HAP-1 (cell line): ENCODE measurements at places on chromosomes 2 and 18.
A peak's percentile ranks its signal among the peaks of the same experiment; 100 is the strongest.

- DNase-seq, result no peak
Measured at GRCh38 chr18:53625997-53626599, 598.4 kb downstream of the MBD2 start.

DNA sequence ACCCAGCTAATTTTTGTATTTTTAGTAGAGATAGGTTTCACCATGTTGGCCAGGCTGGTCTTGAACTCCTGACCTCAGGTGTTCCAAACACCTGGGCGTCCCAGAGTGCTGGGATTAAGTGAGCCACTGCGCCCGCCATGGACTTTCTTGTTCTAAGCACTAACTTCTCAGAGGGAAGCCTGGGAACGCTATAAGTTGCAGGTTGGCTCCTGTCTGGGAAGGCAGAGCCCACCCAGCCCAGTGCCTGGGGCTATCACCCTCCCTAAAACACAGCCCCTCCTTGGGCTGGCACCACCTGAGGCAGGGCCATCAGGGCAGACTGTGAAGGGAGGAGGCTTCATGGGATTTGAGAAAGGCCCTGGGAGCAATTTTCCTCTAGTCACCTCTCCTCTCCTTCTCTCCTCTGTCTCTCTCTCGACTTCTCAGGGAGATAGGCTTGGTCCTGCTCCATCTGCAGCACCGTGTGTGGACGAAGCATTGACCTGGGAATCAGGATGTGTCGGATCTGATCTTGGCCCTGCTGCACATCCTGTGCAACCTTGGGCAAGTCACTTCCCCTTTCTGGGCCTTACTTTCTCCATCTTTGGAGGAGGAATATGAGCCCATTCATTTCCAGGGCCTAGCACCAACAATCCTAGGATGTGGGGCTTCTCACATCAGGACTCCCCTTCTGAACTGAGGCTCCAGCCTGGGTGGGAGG is 10.9 kb downstream of the PSD4 start:
- no peak for DNase-seq

DNA sequence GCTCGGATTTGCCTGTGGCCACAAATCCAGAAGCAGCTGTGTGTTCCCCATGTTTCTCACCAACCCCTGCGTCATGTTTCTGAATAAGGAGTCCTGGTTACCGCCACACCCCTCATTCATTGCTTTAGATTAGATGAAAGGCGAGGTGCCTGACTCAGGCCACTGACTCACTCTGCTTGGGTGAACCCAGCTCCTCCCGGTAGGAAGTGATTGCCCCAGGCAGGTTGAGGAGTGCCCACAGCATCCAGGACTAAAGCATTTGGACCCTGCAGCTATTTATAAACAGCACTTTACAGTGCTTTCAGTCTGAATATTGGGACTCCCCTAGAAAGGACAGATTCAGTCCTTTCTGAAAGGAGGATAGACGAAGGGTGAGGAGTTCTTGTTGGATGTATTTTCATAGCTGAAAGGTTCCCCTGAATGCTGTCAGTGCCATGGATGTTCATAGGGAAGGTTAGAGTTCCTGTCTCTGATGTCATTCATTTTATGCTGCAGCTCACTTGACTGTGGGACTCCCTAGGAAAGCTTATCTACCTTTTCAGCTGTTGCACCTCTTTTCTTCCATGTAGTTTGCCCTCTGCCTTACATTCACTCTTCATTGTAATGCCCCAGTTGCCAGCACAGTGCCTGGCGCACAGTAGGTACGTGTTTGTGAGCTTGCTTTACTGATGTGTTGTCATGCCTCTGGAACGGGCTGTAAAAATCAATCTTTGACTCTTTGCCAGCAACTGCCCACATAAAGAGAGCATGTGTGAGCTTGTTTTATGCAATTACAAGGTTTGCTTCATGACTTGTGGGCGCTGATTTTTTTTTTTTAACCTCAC is 14.9 kb downstream of the ITGA6 start:
- DNase-seq, result peak; percentile 47

GRCh38 chr2:235458839-235459273 is 35.0 kb upstream of the AGAP1 start:
- no peak for DNase-seq

- DNase-seq, result peak; percentile 69
Measured at GRCh38 chr2:195318440-195319111, 338.4 kb upstream of the SLC39A10 start.

- DNase-seq, result no peak
Measured at GRCh38 chr18:39596221-39596620, 2030.6 kb upstream of the CELF4 start.

DNA sequence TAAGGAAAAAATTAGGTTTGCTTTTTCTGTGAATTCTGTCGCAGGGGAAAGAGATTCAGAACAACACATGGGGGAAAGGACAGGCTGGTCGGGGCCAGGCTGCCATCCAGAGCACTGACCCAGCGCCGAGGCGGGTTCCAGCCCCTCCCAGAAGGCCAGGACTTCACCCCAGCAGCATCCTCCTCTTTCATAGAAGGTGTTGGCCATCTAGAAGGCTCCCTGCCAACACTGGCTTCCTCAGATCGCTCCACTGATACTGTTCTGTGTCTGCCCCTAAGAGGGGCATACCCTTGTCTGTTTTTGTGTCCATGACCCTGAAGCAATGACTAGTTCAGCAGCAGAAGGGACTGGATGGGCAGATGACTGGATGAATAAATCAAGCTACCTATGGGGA is 144.5 kb downstream of the HDAC4 start:
- DNase-seq, result no peak

- no peak for DNase-seq
Measured at GRCh38 chr2:200406379-200406778, 99.9 kb downstream of the SPATS2L start.

DNA sequence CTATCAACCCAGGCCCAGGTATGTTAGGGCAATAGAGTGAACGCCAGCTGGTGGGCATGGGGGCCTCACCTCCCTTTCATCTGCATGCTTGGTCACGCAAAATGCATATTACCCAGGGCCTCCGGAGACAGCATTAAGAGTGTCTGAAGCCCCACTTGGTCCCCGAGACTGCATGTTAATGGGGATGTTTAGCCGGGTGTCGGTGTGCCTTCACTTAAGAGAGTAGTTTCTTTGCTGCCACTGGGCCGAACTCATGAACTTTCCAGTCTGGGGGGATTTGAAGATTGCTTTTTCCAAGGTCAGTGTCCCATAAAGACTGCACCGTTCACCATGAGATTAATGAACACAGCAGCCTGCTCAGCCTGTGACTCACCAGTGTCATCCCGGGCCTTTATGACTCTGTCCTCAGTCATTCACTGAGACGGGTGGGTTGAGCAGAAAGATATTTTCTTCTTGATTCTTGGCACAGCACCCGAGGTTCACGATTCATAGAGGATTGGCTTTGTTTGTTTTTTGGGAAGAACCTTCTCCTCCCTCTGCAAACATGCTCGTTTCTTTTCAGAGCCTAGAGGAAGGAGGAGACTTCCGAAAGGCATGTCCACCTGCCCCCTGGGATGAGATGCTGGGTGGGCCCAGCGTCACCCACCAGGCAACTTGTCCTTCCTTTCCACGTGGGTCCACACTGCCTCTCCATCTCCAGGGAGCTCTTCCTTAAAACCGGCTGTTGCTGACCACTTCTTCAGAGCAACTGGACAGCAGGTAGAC is 199.1 kb downstream of the GLI2 start:
- no peak for DNase-seq

GRCh38 chr2:214575030-214575429 is 164.2 kb downstream of the VWC2L start:
- no peak for DNase-seq

DNA sequence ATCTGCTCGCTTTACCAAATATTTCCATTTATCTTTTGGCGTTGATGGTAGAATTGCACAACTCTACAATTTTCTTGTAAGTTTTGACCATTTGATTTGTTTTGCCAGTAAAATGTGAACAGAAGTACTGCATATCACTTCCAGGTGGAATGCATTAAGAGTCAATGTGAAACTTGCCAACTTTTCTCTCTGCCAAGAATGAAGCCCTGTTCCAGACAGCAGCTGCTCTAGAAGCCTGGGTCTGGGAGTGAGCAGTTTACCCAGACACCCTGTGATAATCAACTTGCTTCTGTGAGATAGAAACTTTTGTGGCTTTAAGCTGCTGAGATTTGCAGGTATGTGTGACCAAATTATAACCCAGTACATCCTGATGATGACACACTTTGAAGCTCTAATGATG is 115.9 kb upstream of the SYT4 start:
- DNase-seq, result no peak

DNA sequence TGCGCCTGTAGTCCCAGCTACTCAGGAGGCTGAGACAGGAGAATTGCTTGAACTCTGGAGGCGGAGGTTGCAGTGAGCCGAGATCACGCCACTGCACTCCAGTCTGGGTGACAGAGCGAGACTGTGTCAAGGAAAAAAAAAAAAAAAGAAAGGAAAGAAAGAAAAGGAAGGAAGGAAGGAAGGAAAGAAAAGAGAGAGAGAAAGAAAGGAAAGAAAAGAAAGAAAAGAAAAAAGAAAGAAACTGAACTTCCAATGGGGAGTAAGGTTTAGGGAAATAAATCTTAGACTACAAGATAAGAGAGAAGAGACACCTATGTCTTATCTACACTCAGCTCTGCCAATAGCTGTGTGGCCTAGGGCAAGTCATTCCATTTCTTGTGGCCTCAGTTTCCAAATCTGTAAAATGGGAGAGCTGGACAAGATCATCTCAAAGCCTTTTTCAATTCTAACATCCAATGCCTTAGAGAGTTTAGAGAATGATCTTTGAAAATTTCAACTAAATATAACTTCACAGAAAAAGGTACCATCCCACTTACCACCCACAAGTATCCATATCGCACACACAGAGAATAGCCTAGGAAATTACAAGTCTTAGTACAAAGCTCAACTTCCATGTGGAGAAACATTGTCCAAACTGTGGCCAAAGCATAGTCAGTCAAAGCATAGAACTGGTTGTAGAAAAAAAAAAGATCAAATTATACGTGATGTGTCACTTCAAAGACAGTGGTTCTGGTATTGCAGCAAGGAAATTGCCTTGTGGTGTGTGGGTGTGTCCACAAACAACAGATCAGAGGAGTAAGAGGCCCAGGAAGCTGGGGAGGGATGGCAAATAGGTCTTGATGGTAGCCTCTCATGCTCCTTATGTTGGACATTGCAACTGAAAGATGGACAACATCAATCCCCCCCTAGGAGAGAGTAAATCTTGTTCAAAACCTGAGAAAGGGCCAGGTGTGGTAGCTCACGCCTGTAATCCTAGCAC is 42.4 kb downstream of the SLC14A2 start:
- no peak for DNase-seq

GRCh38 chr18:46167971-46168370 is 63.8 kb downstream of the HAUS1 start:
- no peak for DNase-seq

DNA sequence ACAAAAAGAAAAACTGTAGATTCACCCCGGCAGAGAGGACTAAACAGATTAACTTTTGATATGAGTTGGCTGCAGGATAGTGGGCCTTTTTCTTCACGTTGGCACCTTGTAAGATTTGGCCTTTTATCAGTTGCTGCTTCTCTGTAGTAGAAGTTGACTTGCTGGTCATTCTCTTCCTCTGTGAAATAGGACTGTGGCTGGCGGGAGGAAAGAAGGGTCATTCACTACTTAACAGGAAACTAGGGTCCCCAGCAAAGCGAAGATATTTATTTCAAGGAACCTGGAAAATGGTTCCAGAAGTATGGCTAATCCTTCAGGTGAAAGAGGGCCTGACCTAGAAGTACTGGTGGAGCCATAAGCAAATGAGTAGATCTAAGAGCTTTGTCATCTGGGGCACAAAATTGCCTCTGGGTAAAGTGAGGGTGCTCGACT is 383 bp upstream of the ATP5MC3 start:
- no peak for DNase-seq

DNA sequence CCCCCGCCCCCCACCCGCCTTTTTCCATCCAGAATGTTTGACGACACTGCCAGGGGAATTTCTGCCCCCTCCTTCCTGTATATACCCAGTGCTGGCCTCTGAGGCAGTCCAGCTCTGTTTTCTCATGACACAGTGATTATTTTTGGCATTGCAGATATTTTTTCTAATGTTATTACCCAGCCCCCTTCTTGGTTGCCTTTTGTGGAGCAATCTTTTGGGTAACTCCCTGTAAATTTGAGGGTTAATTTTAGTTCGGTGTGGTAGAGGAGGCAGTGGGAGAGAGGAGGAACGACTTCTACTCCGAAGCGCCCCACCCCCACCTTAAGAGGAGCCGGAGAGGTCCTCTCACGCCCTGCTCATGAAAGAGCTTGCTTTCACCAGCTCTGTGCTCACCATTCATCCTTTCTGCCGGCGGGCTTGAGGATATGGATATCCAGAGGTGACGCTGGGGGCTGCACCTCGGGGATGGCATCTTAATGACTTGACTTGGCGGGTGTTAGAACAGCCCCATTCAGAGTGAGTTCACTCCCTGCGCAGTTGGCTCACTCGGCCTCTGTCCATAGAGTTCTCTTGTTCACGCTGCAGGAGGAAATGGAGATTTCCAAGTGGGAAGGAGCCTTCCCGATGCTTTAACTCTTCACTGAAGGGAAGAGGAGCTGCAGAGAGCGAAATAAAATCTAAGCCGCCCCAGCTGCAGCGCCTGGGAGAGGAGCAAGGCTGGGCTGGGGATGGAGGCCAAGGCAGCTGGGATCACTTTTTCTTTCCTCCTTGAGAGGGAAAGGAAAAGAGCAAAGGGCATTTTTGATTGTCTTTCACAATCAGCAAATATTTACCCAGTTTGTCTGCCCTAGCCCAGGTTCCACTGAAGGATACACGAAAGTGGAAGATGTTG is 38.4 kb downstream of the EPAS1 start:
- DNase-seq, result no peak

GRCh38 chr2:176004934-176005333 is 2.9 kb upstream of the LNPK start:
- DNase-seq, result no peak
